ENCODE measurements at places on chromosomes 4 and X. TPM values are rescaled to one million over a fixed set of nuclear protein-coding genes. Genes with fewer than 3 reads are reported as not detected.

GRCh38 chr4:20393486-20394100 lies 141.9 kb downstream of the SLIT2 start:
- no peaks in the 10 kb centered on the region for H3K36me3 ChIP-seq
- no peaks in the 10 kb centered on the region for H3K4me1 ChIP-seq
- H3K27ac ChIP-seq, result no peak overlapping the region
- H3K27me3 ChIP-seq, result no peaks in the 10 kb centered on the region
- no peak for DNase-seq

- H3K36me3 ChIP-seq, result no peaks in the 10 kb centered on the region
- H3K27ac ChIP-seq, result no peak overlapping the region
- no peaks in the 10 kb centered on the region for H3K27me3 ChIP-seq
- H3K4me1 ChIP-seq, result peaks cover 36% of the 10 kb centered on the region
- no peak overlapping the region for H3K4me3 ChIP-seq
- DNase-seq, result no peak
Observed at GRCh38 chrX:132742246-132742645, 216.2 kb downstream of the HS6ST2 start.

TMPRSS11D gene
- total RNA-seq, result not detected

NPY2R gene
- total RNA-seq, result not detected

- no peak for DNase-seq
- H3K36me3 ChIP-seq, result peaks cover 14% of the 10 kb centered on the region
- peak overlapping the region; percentile 63 for H3K27ac ChIP-seq
- peak overlapping the region; percentile 59 for H3K4me3 ChIP-seq
Observed at GRCh38 chrX:30654989-30655607, 1.9 kb downstream of the GK start.

GRCh38 chrX:112651766-112652165 lies 28.0 kb downstream of the LHFPL1 start:
- DNase-seq, result no peak
- no peak overlapping the region for H3K4me3 ChIP-seq
- H3K36me3 ChIP-seq, result no peaks in the 10 kb centered on the region
- no peak overlapping the region for H3K27ac ChIP-seq
- H3K4me1 ChIP-seq, result no peaks in the 10 kb centered on the region

Data from activated CD4-positive, alpha-beta T cell treated with anti-CD3 and anti-CD28 coated beads, Interleukin-2, amount 10 ng/mL, durations not matched to agents 7 days and 5 days (primary cell).